ENCODE measurements at places on chromosomes 6 and 20.

DNA sequence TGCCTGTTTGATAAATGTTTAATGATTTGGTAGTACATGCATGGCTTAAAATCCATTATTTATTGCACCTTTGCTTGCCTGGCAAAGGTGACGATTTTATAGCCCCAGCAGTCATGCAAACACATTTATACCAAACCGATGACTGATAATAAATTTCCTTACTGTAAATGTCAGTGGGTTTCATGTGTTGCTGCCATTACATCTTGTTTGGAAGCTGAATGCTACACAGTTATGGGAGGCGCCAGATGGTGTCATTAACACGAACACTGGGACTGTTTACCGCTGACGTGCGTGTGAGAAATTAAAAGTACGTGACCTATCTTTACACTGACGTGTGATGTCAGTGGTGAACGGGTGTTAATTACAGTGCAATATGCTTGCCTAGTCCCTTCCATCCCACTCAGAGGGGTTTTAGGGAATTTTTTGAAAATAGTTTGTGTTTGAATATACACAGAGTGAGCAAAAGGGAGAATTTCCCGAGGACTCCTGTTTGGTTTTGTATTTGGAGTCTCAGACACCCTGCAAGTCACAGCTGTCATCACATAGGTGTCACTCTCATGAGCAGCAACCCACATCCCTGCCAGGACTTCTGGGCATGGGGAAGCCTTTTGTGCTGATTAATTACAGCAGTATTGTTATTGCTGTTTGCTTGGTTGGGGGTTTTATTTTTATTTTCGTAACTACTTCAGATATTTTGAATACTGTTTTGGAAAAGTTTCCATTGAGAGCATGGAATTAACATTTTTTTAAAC is 151.8 kb upstream of the INSM1 start:
- DNase-seq: peak; percentile 46

DNA sequence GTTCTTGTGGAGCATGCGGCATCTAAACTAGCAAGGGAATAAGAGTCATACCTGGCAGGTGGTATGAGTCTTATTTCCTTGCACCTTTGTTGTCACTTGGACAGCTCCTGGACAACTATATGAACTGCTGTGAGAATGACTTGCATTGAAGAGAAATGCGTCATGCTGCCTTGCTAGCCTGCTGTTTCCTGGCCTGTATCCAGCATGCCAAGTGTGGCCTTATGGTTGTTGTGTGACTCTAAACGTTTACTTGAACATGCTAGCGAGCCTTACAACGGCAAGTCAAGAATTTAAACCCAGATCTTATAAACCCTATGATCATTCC is 90.4 kb downstream of the CEP162 start:
- DNase-seq: no peak

GRCh38 chr20:5100684-5101347 is 18.9 kb downstream of the PCNA start:
- DNase-seq: peak; percentile 75

DNA sequence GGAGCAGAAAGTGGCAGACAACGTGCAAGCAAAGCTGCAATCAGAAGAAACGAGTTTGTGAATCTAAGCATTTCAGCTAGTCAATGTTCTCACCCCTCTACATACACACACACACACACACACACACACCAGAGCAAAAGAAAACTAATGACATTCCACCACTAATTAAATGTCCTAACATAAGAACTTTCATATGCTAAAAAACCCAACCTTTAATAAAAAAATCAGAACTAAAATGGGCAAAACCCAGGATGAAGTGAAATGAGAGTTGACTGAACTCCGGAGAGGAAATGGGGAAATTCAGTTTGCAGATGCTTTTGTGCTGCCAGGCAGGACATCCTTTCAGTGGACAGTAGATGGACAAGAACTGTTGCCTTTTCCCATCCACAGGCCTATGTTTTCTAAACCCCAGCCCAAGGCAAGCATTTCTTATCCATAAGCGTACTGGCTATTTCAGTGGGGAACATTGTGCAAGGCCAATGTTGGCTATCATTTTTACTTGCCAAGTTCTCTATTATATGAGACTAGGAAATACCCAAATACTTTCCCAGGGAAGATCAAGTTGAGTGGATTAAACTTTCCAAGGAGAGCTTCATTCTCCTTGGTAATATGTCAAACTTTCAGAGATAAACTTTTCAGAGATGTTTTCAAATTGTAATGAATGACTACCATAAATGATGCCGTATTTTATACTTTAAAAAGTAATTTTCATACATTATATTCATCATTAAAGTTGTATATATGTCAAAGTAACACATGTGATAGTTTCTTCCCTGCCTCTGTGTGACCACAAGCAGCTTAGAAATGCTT is 27.3 kb downstream of the RIN2 start:
- no peak for DNase-seq

DNA sequence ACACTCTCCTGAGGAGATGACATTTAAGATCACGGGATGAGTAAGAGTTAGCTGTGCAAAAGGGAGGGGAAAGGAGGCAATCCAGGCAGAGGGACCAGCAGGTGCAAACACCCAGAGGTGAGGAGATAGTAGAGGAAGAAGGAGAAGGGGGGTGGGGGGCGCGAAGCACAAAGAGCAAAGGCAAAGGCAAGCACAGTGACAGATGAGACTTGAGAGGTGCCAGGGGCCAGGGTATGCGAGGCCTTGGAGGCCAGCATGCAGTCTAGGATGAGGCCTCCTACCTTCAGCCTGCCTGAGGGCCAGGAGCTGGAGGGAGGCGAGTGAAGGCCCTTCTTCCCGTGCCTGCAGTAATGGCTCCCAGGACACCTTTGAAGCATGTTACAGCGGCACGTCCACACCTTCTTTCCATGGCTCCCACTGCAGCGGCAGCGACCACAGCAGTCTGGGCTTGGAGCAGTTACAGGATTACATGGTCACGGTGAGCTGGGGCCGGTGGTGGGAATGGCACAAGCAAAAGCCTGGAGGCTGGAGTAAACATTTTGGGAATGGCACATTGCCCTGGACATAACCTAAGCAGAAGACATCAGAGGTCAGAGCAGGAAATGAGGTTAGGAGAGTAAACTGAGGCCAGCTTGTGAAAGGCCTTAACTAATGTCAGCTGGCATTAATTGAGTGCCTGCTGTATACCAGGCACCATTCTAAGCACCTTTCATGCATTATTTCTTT is 18.6 kb downstream of the CCM2L start:
- no peak for DNase-seq

DNA sequence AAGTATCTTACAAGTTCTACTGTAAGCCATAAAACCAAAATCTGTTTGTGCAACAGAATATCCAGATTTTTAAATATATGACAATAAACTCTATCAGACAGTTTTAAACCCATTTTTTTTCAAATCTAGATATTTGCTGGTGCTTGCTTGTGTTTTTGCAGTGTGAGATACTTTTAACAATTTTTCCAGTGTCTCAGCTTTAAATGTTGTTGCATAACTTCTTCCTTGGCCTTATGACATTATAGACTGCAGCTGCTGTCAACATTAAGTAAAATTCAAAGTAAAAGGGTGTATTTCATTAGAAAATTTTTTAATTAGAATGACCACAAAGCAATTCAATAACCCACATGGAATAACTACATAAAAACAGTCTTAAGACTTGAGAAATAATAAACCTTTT is 139.5 kb downstream of the PTPRK start:
- no peak for DNase-seq

DNA sequence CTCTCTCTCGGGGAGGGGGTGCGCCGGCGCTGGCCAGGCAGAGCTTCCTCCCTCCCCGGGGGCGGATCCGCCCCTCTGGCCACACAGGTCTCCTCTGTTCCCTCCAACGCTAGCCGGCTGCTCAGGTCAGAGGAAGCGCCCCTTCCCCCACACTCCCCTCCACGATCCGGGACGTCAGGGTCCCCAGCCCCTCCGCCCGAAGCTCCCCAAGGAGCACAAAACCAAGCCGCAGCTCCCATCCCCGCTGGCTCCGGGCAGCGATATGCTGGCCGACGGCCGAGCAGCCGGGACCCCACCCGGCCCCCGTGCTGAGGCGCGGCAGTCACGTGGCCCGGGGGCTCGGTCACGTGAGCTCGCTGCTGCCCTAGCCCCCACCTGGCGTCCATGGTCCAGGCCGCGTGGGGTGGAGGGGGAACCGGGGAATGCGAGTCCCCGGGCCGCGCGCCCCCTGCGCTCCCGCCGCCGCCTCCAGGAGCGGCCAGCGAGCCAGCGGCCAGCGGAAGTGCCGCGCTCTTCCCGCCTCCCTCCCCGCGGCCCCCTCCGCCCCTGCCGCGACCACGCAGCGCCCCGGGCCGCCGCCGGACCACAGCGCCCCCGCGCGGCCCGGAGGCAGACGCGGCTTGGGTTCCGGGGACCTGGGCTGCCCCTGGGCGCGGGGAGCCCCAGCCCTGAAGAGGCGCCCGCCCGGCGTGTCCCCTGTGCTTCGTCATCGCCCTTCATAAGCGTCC is at the start of gene SLC35B2:
Gene SLC35B2, minus strand, starts transcription at position 504 of the 728 bp plus-strand sequence. Its CDS starts 118 bp downstream, at position 386.
- peak; percentile 77 for DNase-seq

- no peak for DNase-seq
Observed at GRCh38 chr6:85600713-85601313, 7.2 kb upstream of the SNX14 start.

Measured in left cardiac atrium (tissue), 4 donors.